ENCODE measurements at places on chromosomes 1 and 21.

GRCh38 chr21:39099859-39100258 is 83.4 kb downstream of the PSMG1 start:
- DNase-seq = no peak

DNA sequence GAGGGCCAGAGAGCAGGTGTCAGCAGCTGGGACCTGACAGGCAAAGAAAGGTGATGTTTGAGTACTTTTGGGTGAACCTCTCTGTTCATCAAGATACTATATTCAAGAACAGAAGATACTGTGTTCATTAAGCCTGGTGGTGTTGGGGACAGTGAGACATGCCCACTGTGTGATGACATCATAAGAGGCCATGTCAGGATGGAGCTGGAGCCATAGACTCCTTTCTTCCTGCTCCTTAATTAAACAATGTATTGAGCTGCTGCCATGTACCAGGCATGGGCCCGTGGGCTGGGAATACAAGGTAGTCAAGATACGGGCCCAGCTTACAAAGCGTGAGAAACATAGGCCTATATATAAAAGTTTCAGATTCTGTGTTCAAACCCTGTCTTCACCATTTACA is 435.4 kb downstream of the RPS6KC1 start:
- no peak for DNase-seq

DNA sequence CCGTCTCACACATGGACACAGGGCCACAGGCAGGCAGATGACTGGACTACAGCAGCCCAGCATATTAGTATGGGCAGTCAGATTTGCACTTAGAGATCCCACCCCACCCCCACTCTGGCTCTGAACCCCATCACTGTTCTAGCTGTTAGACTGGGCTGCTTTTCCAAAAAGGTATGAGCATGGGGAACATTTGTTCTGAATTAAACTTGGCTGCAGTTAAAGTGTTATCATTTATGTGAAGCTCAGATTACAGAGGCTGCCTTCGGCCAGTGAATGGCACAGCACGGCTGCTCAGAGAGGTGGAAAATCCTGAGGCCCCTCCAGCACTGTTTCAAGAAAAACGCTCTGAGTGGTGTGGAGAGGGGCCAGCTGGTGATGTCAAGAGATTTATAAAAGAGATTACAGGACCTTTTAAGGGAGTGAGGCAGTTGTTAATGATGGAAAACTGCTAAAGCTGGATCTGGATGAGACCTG is 6.9 kb upstream of the NOS1AP start:
- DNase-seq = no peak

GRCh38 chr1:17335821-17336710 is 28.1 kb downstream of the PADI4 start:
- DNase-seq = peak; percentile 34

GRCh38 chr1:246631426-246631825 is 65.2 kb downstream of the CNST start:
- DNase-seq = no peak

- no peak for DNase-seq
Observed at GRCh38 chr1:87169263-87169910, 159.3 kb upstream of the LMO4 start.

- DNase-seq = no peak
Observed at GRCh38 chr1:227730630-227731151, 4.4 kb downstream of the JMJD4 start.

DNA sequence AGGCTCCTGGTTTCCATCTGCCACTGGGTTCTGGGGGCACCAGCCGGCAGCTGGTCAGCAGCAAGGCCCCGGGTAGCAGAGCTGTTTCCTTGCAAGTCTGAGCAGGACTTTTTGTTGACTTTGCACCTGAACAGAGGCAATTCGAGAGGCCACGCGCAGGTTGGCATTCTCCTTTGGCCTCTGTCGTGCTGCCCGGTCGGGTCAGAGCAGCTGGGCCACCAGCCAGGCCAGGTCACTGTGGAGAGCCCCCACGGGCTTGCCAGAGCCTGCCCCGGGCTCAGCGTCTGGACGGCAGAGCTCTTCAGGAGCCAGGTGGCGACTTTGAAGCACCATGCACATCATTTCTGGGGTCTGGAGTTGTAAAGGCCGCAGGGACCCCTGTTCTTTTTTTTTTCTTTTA is 28.4 kb upstream of the TMEM52 start:
- no peak for DNase-seq

GRCh38 chr1:182069028-182069466 is 7.5 kb upstream of the ZNF648 start:
- no peak for DNase-seq

DNA sequence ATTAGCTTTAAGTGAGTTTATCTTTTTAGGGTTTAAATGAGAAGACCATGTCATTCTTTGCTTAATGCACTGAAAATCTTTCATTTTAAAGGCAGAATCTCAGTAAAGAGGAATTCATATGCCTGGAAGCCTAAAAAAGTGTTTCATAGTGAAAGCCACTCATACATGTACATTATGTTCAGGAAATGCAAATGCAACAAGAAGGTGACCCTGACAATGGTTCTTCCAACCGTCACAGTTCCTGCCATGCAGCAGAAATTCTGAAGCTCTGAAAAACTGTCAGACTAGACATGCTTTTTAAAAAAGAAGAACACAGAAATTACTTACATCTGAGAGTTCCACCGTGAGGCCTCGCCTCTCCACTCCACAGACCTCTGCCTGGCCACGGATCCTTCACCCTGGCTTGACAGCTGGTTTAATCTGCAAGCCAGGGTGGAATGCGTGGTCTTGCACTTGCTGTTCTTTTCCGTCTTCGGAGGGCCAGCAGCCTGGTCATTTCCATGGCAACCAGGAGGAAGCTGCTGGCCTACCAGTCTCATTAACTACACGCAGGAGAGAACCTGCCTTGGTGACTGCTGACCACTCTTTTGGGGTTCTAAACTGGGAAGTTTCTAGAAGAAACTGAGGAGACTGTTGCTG is 41.8 kb upstream of the PAXBP1 start:
- no peak for DNase-seq

DNA sequence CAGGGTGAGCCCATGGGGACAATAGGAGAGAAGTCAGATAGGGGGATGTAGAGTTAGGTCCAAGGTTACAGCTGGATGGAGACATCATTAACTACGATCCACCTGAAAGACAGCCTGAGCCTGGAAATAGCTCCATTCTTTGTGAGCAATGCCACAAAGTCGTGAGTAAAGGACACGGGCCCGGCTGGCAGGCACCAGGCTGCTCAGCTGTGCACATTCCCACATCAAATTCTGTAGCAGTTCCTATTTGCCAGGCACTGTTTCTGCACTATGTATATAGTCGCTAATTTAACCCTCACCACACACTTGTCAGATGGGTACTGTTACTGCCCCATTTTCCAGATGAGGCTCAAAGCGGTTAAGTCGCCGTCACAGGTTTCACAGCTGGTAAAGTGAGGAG is 338.0 kb upstream of the KAZN start:
- no peak for DNase-seq

- DNase-seq = no peak
Observed at GRCh38 chr1:186574926-186575325, 105.3 kb downstream of the PTGS2 start.

- no peak for DNase-seq
Observed at GRCh38 chr21:45836694-45837670, 144.6 kb upstream of the COL6A1 start.

DNA sequence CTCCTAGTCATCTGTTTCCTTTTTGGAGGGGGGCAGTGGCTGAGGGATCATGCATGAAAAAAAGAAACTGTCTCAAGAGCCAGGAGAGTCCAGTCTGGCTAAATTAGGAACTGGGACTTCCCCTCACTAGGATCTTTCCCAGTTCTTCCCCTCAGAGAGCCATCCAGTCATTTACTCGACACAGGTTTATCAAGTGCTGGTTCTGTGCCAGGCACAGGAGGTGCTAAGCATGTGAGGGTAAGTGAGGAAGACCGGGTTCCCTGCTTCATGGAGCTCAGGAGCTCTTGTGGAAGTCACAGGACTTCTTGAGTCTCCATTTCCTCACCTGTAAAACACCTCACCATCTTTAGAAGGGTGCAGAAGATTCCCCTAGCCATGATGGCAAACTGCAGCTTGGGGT is 8.6 kb upstream of the NUAK2 start:
- DNase-seq = no peak

- DNase-seq = no peak
Observed at GRCh38 chr1:216533776-216534175, 110.5 kb upstream of the USH2A start.

DNA sequence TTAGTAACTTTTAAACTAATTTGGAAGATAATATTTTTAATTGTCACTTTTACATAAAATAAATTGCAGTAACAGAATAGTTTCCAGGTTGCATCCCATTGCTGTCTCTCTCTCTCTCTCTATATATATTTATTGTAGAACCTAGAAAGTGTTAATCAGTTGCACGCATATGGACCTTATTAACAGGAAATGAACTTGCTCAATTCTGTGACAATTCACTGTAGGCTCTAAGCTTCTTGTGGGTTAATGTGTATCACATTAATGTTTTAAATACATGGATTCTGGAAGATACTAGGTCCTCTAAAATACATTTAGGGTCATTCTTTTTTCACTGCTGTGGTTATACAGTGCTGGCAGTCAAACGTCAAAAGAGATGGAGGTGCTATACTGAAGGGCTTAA is 33.1 kb downstream of the LRRC71 start:
- DNase-seq = no peak

DNA sequence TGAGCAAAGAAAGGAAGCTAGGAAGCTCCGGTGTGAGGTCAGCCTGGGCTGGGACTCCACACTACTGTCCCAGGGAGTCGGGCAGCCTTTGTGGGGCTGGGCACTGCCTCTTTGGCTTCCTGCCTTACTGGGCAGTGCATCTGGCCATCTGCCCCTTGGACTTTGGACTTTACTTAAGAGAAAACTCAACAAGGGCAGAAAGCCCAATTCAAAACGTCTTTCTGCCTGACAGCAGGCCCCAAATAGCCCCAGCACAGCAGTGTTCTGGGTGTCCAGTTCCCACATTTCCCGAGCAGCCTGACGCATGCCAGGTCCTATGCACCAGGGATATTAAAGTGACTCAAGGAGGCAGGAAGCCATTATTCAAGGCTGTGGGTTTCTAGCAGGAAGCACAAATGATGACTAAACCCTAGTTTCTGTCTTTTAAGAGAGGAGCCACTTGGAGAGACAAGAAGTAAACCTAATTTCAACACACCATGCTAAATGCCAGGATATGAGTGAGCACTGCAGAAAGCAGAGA is 37.9 kb upstream of the EDEM3 start:
- no peak for DNase-seq

DNA sequence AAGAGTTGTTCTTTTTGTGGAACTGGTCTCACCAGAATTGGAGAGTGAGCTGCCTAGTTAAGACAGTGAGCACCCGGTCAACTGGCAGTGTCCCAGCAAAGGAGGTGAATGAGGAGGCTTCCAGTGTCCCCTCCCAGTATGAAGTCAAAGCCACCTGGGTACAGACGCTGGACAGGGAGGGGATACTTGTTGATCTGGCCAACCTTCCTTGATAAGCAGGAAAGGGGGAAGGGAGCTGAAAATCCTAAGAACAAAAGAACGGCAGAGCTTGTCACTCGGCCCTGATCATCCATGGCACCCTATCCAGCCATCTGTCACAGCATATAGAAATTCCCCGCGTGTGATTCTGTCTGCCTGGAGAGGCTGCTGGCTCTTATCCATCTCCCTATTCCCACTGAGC is 91.5 kb downstream of the SSBP3 start:
- no peak for DNase-seq

- no peak for DNase-seq
Observed at GRCh38 chr1:226722901-226723656, 16.0 kb downstream of the ITPKB start.

DNA sequence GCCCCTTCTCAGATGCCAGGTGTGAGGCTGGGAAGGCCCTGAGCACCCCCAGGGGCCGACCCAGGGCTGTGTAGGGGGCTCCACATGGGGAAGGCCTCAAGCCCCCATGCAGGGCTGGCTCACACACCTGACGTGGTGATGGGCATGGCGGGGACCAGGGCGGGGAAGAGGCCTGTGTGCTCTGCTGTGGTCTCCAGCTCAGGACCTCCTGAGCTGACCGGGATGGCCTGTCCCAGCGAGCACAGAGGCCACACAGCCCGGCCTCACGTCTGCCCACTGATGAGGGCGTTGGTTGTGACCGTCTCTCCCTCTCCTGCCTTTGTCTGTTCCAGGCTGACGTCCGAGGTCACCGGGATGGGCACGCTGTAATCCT is 40.2 kb upstream of the COL6A1 start:
- no peak for DNase-seq

- DNase-seq = no peak
Observed at GRCh38 chr1:227779685-227780084, 35.8 kb upstream of the PRSS38 start.

GRCh38 chr1:232542633-232543593 is 87.0 kb downstream of the SIPA1L2 start:
- DNase-seq = no peak

DNA sequence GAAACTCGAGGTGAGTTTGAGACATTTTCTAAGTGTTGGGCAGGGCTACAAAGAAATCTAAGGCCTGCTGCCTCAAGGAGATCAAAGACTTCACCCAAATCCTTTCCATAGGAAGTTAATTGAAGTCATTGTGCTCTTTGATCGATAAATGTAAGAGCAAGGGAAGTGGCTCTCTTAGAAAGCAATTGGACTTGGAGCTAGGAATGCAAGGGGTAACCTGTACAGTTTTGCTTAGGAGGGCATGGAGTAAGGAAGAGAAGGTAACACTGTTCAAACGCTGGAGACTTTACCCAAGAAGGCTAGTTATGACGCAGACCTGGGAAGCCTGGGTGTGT is 418.0 kb upstream of the PROX1 start:
- DNase-seq = no peak

GRCh38 chr1:229268505-229268904 is 2.4 kb upstream of the RAB4A start:
- no peak for DNase-seq

GRCh38 chr1:58943776-58944175 is 159.9 kb upstream of the JUN start:
- no peak for DNase-seq

- DNase-seq = no peak
Observed at GRCh38 chr1:9269721-9270120, 23.0 kb upstream of the SPSB1 start.

Data from CD4-positive, alpha-beta T cell treated with Interleukin-15 for 4 hours (primary cell).